HFF-Myc (cell line): ENCODE measurements at places on chromosomes 1 and 21.

GRCh38 chr1:2449636-2450454, 26.2 kb upstream of the PLCH2 start:
- no peak for DNase-seq

DNA sequence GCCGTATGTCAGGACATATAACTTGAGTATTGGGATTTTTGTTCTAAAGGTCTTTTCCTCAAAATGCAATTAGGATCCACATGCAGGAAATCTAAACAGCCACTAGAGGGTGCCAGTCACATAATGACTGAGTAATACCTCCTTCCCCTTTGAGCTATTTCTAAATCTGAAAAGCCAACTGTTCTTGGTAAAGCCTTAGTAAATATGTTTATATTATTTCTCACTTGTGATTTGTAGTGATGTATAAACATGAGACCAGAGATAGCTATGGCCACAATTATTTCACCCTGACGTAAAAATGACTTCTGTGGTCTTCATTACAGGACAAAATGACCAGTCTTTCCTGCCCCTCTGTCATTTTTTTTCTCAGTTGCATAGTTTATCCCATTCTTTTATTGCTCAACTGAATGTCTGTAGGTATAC, 41.0 kb upstream of the DR1 start:
- peak; percentile 56 for DNase-seq

- DNase-seq: no peak
Observed at GRCh38 chr21:41228492-41228891, 60.5 kb downstream of the BACE2 start.

GRCh38 chr1:163168053-163168452, 34.7 kb downstream of the RGS5 start:
- DNase-seq: peak; percentile 99

DNA sequence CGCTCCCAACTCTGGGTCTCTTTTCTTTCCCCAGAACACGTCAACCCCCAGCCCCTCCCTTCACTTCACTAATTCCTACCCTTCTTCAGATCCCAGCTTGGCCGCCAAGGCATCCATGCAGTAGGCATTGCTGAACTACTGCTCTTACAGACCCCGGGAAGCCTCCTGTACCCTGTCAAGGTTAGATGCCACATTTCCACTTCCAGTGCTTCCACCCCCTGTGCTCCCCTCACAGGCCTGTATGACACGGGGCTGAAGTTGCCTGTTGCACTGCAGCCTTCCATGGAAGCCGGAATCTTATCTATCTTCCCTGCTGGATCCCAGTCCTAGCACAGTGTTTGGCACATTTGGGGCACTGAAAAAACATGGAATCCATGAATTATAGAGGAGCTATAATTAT, 99.0 kb upstream of the SOD1 start:
- DNase-seq: no peak

DNA sequence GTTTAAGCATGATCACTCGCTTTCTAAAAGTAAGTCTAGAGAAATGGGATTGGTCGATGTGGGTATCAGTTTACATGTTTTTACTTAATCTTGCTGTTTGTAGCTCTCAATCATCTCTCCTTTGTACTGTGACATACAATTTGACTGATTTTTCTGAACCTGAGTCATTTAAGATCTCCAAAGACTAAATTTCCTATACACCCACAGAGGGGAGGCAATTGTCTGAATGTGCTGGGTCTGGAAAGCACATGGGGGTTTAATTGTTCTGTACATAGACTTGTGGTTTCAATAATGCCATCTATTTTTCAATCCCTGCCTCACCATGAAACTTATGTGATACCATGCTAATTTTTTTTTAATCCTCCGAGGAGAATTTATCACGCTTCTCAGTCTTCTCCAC, 65.8 kb downstream of the USP25 start:
- no peak for DNase-seq

GRCh38 chr1:33365560-33365997, 44.7 kb upstream of the A3GALT2 start:
- DNase-seq: no peak

GRCh38 chr1:6265151-6265550, 4.3 kb upstream of the GPR153 start:
- no peak for DNase-seq

GRCh38 chr1:3012456-3013291, 8.6 kb upstream of the ACTRT2 start:
- no peak for DNase-seq

DNA sequence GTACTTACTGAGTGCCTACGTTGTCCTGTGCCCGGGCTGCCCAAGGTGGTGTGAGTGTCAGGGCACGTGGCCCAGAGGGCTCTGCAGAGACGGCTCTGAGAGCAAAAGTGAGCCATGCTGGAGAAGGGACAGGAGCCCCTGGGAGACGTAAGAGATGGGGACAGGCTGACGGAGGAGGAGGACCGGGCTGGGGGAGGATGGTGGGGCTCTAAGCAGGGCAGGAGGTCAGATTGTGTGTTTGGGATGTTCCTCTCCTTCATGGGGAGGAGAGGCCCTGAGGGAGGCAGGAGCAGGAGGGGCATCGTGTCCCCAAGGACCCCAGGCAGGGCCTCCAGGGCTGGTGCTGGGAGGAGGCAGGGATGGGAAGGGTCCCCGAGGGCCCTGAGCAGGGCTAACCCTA, 158.9 kb downstream of the PCBP3 start:
- DNase-seq: no peak

DNA sequence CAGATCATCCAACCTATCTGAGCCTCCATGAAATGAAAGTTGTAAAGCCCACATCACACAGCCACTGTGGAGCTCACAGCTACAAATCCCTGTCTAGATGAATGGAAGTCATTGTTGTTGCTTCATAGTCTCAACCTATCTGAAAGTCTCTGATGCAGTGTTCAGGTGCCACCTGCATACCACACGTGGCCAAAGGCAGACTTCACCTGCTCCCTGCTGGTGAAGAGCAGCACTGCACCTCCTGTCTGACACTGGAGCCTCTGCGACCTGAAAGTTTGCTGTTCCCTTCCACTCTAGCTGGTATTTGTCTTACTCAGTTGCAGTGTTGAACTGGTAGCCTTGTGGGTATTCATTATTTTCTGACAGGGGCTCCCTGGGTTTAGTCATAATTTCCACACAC, 18.4 kb downstream of the LORICRIN start:
- DNase-seq: no peak

DNA sequence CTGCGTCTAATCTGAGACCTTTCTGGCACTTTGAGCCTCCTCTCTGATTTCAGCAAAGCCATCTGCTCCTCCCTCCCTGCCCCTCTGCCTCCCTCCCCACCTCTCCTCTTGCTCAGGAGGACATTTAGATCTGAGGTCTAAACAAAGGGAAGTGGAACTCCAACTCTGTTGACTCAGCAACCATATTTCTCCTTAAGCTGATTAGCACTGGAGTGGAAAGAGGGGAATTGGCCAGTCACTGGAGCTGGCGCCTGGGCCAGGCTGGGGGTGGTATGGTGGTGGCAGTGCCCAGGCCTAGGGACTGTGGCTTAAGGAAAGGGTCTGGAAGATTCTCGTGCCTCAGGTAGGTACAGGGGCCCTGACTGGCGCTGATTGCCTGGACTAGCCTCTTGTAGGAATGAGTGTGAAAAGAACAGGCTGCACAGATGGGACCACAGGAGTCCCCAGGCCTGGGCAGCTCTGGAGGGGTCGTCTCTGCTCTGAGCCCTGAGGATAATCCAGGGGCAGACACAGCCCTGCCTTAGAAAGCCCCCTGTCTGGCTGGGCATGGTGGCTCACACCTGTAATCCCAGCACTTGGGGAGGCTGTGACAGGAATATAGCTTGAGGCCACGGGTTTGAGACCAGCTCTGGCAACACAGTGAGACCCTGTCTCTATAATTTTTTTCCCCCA, 11.9 kb downstream of the SH2D2A start:
- DNase-seq: no peak

- no peak for DNase-seq
Observed at GRCh38 chr1:241592273-241592958, 47.8 kb downstream of the CHML start.

GRCh38 chr1:24403806-24404205, 9.8 kb downstream of the STPG1 start:
- DNase-seq: no peak

DNA sequence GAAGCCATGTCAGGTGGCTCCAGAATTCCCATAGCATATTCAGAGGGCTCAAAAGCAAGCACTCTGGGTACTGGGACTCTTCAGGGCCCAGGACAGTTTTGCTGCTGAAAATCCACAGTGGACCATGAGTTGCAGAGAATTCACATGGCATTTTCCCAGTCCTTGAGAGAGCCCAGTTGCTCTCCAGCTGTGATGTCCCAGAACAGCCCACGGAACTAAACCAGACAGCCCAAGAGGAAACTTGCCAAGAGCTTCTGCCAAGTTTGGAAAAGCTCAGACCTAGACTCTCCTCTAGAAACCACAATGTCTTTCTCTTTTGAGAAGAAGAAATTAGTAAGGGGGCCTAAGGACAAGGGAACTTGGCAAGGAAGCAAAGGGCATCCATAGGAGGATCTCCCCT, 69.4 kb downstream of the RGS2 start:
- DNase-seq: no peak

GRCh38 chr1:43065191-43065590, 106.5 kb upstream of the SLC2A1 start:
- DNase-seq: no peak

- DNase-seq: no peak
Observed at GRCh38 chr1:101244842-101245241, 8.0 kb downstream of the S1PR1 start.

DNA sequence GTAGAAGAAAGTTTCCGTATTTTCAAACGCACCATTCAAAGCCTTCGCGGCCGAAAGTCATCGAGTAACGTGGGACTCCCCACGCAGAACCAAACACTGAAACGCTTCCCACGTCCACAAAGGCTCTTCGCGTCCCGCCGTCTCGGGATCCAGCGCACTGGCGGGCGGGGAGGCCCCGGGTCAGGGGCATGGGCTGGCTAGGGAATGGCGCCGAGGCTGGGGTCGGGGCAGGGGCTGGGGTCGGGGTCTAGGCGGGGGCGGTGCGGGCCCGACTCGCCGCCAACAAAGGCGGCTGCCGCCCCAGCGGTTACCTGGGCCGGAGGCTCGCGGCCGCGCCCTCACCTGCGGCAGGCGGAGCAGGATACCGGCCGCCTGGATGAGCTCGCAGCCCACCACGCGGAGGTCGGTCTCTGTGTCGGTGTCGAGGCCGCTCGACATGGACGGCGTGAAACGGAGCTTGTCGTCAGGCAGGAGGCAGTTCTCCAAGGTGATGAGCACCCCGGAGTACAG, 403 bp downstream of the CCNL2 start:
- DNase-seq: no peak

DNA sequence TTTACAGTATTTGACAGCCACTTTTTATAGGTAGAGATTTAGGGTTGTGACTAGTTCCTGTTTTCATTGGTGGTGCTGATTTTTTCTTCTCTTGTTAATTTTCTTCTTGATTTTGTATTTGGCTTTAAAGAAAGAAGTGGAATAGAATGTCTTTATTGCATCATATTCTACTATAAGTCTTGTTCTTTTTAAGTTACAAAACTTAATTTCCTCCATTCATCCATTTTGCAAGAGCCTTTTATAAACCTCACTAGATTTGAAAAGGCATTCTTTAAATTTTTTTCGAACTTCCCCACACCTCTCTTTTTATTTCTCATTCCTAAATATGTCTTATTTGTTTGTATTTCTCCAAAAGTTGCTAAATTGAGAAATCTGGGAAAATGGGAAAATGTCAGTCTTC, 1368.6 kb upstream of the ADGRL4 start:
- DNase-seq: no peak

- DNase-seq: no peak
Observed at GRCh38 chr1:234529950-234530237, 50.9 kb upstream of the TARBP1 start.

GRCh38 chr1:111372336-111372965, 55.1 kb downstream of the OVGP1 start:
- DNase-seq: no peak

- DNase-seq: no peak
Observed at GRCh38 chr1:7942214-7942921, 1.7 kb upstream of the TNFRSF9 start.

DNA sequence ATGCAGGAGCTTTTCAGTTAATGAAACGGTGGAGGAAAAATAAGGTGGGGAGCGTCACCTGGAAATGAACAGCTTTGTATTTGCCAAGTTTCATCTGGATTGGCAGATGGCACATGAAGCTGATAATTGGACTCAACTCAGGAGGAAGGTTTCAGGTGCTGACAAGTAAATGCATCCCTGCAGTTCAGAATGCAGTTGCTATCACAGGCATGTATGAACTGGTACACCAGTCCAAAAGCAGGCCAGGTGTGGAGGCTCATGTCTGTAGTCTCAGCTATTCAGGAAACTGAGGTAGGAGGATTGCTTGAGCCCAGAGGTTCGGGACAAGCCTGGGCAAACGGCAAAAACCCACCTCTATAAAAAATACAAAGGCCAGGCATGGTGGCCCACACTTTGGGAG, 15.5 kb downstream of the DEGS1 start:
- DNase-seq: no peak

DNA sequence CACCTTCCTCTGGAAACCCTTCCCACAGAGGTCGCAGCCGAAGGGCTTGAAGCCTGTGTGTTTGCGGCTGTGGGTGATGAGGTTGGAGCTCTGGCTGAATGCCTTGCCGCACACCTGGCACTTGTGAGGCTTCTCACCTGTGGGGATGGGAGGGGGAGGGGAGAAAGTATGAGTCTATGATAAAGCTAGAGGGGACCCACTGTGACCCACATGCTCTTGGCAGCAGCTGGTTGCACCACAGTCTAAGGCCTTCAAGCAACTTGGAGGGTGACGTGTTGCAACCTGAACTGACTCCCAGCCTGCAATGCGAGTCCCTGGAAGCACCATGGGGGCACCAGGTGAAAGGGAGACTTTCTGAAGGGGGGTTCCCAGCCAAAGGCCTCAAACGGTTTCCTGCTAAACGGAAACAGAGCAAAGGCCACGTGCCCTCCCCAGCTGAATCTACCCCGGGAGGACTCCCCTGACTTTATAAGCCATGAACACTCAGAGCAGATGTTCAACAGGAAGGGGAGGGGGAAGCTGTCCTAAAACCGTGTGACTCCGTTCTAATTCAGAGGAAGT, 10.6 kb downstream of the GFI1 start:
- no peak for DNase-seq

GRCh38 chr21:42741066-42741465, 87.6 kb downstream of the PDE9A start:
- DNase-seq: no peak

GRCh38 chr1:15803380-15803779, 4.1 kb downstream of the UQCRHL start:
- no peak for DNase-seq

GRCh38 chr1:15740924-15741850, 1.1 kb upstream of the TMEM82 start:
- peak; percentile 15 for DNase-seq

- no peak for DNase-seq
Observed at GRCh38 chr1:193929374-193930033, 743.1 kb upstream of the B3GALT2 start.

DNA sequence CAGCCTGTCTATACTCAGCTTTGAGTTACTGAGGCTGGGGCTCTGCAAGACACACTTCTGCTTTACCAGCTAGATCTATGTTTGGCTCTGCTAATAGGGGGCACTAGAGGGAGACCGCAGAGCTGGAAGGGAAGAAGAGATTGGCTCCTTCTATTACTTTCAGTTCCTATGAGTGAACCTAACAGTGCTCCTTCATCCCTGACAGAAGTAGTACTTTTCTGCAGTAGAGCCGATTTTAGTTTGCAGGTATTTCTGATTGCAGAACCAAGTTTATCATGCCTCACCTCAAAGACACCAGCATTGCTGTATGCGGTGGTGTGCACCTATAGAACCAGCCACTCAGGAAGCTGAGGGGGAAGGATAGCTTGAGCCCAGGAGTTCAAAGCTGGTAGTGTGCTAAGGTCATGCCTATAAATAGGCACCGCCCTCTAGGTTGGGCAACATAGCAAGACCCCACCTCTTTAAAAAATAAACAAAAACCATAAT, 5.7 kb upstream of the ZDHHC18 start:
- no peak for DNase-seq
